Activated B cell treated with CpG ODN at 0.5 μM for 24 hours (primary cell): ENCODE measurements at places on chromosomes 11 and 22.
A peak's percentile ranks its signal among the peaks of the same experiment; 100 is the strongest.

GRCh38 chr11:69089258-69089657 lies 40.5 kb downstream of the TPCN2 start:
- no peaks in the 10 kb centered on the region for H3K4me1 ChIP-seq
- H3K27ac ChIP-seq = no peak overlapping the region
- no peaks in the 10 kb centered on the region for H3K27me3 ChIP-seq
- no peak overlapping the region for H3K4me3 ChIP-seq
- DNase-seq = no peak
- peaks cover 45% of the 10 kb centered on the region for H3K36me3 ChIP-seq

DNA sequence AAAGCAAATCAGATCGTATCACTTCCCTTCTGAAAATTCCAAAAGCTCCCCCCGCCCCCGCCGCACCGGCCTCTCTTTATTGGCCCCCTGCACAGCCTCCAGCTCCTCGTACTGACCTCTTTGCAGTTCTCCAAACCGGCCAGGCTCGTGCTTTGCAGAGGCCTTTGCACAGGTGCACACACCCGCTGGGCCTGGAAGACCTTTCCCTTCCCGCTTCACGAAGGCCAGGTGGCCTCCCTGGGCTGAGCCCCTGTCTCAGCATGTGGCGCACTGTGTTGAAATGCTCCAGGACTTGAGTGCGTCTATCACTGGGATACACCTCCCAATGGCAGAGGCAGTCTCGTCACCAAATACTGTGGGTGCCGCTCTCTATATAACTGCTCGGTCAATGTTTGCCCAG lies 13.2 kb upstream of the ADA2 start:
- H3K4me3 ChIP-seq = no peak overlapping the region
- no peak overlapping the region for H3K27ac ChIP-seq
- no peak for DNase-seq
- no peaks in the 10 kb centered on the region for H3K27me3 ChIP-seq
- H3K4me1 ChIP-seq = peaks cover 30% of the 10 kb centered on the region

DNA sequence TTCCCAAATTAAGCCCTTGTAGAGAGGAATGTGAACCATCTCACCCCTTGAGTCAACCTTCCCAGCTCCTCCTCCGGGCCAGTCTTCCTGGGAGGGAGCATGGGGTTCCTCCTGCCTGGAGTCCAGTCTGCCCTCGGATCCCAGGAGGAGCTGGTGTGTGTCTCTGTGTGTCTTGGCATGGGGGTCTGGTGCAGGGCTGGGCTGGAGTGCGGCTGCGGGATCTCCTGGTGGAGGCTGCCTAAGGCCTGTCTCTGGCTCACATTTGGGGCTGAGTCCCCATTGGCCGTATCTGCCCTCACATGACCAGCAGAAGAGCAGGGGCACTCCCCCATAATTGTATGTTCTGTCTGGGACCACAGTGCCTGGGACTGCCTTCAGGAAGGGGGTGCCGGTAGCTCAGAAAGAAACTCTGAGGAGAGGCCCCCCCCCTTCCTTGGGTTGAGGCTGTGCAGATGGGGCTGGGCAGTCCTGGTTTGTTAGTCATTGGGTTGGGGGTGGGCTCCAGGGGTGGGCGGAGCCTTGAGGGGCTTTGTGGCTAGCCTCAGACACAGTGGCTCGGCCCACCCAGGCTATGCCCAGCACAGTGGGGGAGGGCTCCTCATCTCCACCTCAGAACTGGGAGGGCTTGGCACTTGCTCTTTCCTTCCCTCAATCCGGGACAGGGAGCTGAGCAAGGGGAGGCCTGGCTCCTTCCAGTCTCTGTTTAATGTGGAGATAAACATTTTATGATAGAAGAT lies 2.9 kb downstream of the C1QTNF5 start:
- H3K4me3 ChIP-seq = no peak overlapping the region
- H3K36me3 ChIP-seq = peaks cover 15% of the 10 kb centered on the region
- no peak overlapping the region for H3K27ac ChIP-seq
- no peak for DNase-seq

DNA sequence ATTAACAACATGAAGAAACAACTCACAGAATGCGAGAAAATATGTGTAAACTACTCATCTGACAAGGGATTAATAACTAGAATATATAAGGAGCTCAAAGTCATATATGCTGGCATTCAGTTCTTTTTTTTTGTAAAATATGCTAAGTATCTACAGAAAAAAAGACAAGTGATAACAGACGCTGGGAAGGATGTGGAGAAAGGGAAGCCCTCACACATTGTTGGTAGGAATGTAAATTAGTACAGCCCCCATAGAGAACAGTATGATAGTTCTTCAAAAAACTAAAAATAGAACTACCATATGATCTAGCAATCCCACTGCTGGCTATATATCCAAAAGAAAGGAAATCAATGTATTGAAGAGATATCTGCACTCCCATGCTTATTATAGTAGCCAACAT lies 13.8 kb downstream of the GAB2 start:
- peaks cover 8% of the 10 kb centered on the region for H3K36me3 ChIP-seq
- no peak for DNase-seq
- H3K27ac ChIP-seq = no peak overlapping the region
- H3K27me3 ChIP-seq = no peaks in the 10 kb centered on the region
- H3K4me3 ChIP-seq = no peak overlapping the region

DNA sequence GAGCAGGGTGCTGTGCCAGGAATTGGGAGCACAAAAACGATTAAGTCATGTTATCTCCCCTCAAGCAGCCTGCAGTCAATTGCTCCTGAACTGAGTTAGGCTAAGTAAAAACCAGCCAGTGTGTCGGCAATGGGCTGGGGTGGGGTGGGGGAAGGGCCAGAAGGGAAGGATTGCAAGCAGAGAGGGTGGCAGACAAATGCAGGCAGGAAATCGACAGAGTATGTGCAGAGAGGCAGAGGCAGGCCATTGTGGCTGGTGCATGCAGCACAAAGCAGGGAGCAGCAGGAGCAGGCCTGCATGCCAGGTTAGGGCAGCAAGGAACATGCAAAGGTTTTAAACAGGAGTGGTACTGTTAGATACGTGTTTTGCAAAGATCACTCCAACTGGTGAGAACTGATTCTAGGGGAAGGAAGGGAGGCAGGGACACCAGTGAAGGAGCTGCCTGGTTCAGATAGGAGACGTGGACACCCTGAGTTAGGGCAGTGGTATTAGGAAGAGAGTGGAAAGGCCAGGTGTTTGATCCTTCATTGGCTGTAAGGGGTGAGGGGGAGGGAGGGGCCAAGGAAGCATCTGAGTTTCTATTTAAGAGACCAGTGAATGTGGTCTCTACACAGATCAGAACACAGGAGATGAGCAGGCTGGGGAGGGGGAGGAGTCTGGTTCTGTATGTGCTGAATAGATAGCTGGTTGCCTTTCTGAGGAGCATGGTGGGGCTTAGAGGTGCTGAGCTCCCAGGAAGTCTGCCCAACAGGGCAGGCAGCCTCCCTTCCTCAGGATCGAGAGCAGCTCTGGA lies 70.8 kb upstream of the PHOX2A start:
- no peaks in the 10 kb centered on the region for H3K27me3 ChIP-seq
- H3K4me1 ChIP-seq = no peaks in the 10 kb centered on the region
- H3K36me3 ChIP-seq = peaks cover 69% of the 10 kb centered on the region
- no peak overlapping the region for H3K4me3 ChIP-seq

- peaks cover 25% of the 10 kb centered on the region for H3K27me3 ChIP-seq
- no peak overlapping the region for H3K4me3 ChIP-seq
- no peaks in the 10 kb centered on the region for H3K36me3 ChIP-seq
- no peak overlapping the region for H3K27ac ChIP-seq
Measured at GRCh38 chr11:128921793-128922192, 20.9 kb downstream of the TP53AIP1 start.

- peaks cover 9% of the 10 kb centered on the region for H3K27me3 ChIP-seq
- H3K27ac ChIP-seq = no peak overlapping the region
- DNase-seq = no peak
- no peak overlapping the region for H3K4me3 ChIP-seq
- no peaks in the 10 kb centered on the region for H3K4me1 ChIP-seq
Measured at GRCh38 chr11:79514695-79515094, 73.9 kb upstream of the TENM4 start.

DNA sequence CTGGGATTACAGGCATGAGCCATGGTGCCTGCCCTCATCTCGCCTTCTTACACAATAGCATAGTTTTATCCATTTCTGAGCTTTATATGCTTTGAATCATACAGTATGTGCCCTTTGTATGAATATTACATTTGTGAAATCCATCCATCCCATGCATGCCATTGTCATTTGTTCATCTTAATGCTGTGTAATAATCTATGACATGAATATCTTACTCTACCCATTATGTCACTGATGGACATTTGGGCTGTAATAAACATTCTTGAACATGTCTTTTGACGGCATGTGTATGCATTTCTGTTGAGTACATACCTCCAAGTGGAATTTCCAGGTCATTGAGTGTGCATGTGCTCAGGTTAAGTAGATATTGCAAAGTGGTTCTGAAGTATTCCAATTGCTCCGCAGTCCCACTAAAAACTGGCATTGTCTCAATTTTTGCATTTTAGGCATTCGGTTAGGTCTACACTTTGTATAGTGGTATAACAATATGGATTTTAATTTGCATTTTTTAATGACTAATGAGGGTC lies 339.3 kb upstream of the SYN3 start:
- H3K27ac ChIP-seq = no peak overlapping the region
- no peak for DNase-seq
- no peaks in the 10 kb centered on the region for H3K27me3 ChIP-seq
- H3K4me1 ChIP-seq = peaks cover 9% of the 10 kb centered on the region
- no peak overlapping the region for H3K4me3 ChIP-seq

DNA sequence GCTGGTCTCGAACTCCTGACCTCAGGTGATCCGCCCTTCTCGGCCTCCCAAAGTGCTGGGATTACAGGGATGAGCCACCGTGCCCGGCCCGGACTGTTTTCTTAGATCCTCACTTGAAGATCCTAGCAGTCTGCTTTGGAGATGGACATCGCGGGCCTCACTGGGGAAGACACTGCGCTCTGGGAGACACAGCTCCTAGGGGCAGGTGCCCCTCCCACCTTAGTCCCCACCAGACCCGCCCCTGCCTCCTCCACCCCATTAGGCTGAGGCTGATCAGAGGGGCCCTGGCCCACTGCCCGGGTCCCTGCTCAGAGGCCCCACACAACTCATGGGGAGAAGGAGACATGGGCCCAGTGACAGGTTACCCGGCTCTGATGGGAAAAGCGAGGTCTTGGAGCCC lies 11.3 kb upstream of the LTO1 start:
- H3K27ac ChIP-seq = no peak overlapping the region
- no peak for DNase-seq
- H3K36me3 ChIP-seq = no peaks in the 10 kb centered on the region
- peaks cover 26% of the 10 kb centered on the region for H3K27me3 ChIP-seq

DNA sequence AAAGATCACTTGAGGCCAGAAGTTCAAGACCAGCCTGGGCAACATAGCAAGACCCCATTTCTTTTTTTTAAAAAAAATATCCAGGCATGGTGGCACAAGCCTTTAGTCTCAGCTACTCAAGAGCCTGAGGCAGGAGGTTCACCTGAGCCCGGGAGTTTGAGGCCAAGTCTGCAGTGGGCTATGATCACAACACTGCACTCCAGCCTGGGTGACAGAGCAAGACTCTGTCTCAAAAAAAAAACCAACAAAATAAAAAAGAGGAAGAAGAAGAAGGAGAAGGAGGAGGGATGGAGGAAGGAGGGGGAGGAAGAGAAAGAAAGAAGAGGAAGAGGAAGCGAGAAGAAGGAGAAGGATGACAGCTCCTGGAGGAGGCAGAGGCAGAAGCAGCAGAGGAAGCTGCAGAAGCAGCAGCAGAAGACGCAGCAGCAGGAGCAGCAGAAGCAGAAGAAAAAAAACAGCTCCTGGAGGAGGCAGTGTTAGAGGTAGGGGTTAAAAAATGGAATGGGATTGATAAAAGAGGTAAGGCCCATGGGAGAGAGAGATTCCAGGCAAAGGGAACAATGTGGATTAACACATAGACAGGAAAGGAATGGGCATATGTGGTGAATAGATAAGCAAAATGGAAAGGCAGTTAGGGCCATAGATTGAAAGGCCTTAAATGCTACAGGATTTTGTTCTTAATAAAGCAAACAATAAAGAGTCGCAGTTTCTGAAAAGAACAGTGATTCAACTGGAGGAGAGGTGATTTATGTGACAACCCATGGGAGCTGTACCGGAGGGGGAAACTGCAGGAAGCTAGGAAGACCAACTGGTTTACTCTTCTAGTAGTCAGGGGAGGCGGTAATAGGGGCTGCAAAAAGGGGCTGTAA lies 10.9 kb downstream of the PRCP start:
- no peak for DNase-seq
- H3K4me3 ChIP-seq = no peak overlapping the region
- H3K36me3 ChIP-seq = peaks cover under 1% of the 10 kb centered on the region
- no peaks in the 10 kb centered on the region for H3K27me3 ChIP-seq

- no peak for DNase-seq
- H3K27ac ChIP-seq = no peak overlapping the region
- no peak overlapping the region for H3K4me3 ChIP-seq
- H3K36me3 ChIP-seq = no peaks in the 10 kb centered on the region
- H3K27me3 ChIP-seq = peaks cover 45% of the 10 kb centered on the region
- H3K4me1 ChIP-seq = peaks cover 29% of the 10 kb centered on the region
Measured at GRCh38 chr22:42433754-42434682, 1.8 kb upstream of the NFAM1 start.

- no peaks in the 10 kb centered on the region for H3K36me3 ChIP-seq
- no peak overlapping the region for H3K27ac ChIP-seq
- H3K4me3 ChIP-seq = no peak overlapping the region
- H3K27me3 ChIP-seq = peaks cover 12% of the 10 kb centered on the region
- DNase-seq = no peak
Measured at GRCh38 chr11:30395751-30396150, 72.8 kb downstream of the ARL14EP start.

DNA sequence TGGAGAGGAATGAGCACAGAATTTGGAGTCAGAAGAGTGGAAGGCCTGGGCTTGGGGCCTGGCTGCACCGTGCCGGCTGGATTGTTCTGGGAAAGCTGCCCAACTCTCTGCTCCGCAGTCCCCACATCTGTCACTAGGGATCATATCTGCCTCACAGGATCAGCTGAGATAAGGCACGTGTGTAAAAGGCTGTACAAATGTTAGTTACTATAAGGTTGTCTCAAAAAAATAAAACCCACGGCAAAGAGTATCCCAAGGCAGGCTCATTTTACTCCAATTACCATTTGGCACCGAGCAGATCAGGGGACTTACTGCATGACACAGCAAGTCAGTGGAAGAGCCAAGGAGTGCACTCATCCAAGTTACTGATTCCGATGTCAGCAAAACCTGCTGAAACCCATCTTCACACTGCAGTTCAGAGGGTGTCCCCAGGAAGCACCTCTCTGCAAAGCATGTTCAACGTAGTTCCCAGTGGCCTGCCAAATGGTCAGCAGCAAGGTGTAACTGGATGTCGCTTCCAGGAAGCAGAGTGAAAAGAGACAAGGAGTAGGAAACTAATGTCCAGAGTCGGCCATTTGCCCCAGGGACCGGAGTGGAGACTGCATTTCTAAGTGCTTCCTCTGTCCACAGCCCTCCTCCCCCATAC lies 18.1 kb upstream of the MRTFA start:
- no peak overlapping the region for H3K27ac ChIP-seq
- peaks cover 7% of the 10 kb centered on the region for H3K4me1 ChIP-seq
- H3K36me3 ChIP-seq = no peaks in the 10 kb centered on the region
- no peaks in the 10 kb centered on the region for H3K27me3 ChIP-seq
- DNase-seq = no peak

DNA sequence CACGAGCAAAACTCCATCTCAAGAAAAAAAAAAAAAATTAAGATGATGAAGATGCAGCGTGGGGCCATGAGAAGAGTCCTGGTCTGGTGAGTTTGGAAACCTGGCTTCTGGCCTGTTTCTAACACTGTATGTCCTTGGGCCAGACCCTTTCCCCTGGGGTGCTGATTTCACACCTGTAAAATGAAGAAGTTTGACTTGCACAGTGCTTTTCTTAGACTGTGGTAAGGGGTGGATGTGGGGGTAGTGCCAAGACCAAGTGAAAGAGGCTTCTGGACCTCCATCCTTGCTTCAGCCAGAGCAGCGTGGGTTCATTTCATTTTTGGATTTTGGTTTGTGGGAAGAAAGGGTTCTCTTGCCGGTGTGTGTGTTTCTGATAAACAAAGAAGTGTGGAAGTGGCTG lies 42.1 kb downstream of the PTPRJ start:
- H3K27ac ChIP-seq = peak overlapping the region; percentile 60
- H3K4me1 ChIP-seq = peaks cover 69% of the 10 kb centered on the region
- peak overlapping the region; percentile 1 for H3K4me3 ChIP-seq
- H3K27me3 ChIP-seq = no peaks in the 10 kb centered on the region
